ENCODE measurements at places on chromosomes 5 and 9.

- DNase-seq = peak; percentile 92
Measured at GRCh38 chr9:110440172-110440571, 102.5 kb upstream of the TXNDC8 start.

- no peak for DNase-seq
Measured at GRCh38 chr9:98993570-98993945, 49.9 kb downstream of the COL15A1 start.

DNA sequence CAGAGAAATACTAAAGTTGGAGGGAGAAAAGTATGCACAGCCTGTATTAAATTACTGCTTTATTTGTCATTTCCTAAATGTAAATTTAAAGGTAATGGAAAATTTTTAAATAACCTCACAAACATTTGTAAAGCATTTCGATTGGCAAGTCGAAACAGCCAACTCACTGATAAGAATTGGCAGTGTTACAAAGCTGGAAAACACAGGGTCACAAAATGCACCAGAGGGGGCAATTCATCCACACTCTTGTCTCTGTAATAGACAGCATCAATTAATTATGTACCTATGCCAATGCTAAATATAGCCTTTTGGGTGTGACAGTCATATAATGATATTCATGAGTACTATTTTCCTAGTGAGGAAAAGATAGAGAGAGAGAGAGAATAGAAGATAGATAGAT, 140.6 kb upstream of the PRLR start:
- DNase-seq = no peak

GRCh38 chr9:102922526-102922925, 72.6 kb upstream of the CYLC2 start:
- no peak for DNase-seq

DNA sequence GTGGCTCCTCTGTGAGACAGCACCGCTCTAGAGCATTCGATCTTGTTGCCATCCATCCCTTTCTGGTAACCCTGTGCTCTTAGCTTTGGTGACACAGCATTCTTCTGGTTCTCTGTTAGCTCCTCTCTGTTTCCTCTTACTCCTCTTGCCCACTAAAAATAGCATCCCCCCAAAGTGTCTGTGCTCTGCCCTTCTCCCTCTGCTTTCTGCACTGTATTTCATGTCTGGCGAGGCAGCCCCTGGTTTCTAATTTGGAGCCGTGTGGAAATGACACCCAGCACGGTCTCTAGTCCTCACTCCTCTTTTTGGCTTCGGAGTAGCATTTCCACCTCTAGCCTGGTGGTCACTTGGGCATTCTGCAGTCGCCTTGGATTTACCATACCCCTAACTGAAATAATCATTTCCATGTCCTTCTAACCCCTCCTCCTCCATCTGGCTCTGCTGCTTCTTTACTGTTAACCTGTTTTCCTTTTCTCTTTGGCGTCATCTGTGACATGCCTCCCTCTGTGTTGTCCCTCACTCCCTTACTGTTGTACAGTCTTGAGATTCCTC, 23.8 kb downstream of the NPR3 start:
- DNase-seq = no peak

GRCh38 chr5:91095786-91096385, 287.2 kb downstream of the ARRDC3 start:
- DNase-seq = peak; percentile 55

DNA sequence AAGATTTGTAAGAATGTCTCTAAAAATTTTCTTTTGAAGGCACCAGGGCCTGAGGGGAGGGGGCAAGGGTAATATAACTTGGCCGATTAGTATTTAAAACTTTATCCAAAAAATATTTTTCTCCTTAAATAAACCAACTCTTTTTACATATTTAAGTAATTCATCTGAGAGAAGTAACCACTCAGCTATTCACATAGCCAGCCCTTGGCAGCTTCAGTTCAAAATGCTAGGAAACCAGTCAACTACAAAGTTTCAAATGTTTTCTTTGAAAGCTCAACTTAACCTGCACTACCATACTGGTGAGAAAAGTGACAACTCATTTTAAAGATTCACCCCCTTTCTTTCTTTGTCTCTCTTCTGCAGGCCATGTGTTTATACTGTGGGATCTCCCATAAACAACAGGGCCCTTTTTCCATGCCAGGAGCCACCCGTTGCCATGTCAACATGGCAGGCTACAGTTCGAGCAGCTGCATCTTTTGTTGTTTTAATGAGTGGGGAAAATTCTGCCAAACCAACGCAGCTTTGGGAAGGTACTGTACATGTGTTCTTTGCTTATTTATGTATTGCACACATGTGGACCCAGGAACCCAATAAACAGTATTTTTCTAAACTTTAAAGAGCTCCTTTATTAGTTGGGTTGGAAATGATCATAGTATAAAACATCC, 46.3 kb downstream of the AOPEP start:
- DNase-seq = peak; percentile 32

GRCh38 chr9:70407081-70407503, 7.4 kb downstream of the KLF9 start:
- DNase-seq = peak; percentile 82

GRCh38 chr9:96587338-96588315, 32.0 kb downstream of the CDC14B start:
- no peak for DNase-seq

GRCh38 chr5:84091127-84091799, 293.4 kb downstream of the EDIL3 start:
- no peak for DNase-seq

GRCh38 chr9:7977586-7977985, 178.0 kb upstream of the DMAC1 start:
- no peak for DNase-seq

DNA sequence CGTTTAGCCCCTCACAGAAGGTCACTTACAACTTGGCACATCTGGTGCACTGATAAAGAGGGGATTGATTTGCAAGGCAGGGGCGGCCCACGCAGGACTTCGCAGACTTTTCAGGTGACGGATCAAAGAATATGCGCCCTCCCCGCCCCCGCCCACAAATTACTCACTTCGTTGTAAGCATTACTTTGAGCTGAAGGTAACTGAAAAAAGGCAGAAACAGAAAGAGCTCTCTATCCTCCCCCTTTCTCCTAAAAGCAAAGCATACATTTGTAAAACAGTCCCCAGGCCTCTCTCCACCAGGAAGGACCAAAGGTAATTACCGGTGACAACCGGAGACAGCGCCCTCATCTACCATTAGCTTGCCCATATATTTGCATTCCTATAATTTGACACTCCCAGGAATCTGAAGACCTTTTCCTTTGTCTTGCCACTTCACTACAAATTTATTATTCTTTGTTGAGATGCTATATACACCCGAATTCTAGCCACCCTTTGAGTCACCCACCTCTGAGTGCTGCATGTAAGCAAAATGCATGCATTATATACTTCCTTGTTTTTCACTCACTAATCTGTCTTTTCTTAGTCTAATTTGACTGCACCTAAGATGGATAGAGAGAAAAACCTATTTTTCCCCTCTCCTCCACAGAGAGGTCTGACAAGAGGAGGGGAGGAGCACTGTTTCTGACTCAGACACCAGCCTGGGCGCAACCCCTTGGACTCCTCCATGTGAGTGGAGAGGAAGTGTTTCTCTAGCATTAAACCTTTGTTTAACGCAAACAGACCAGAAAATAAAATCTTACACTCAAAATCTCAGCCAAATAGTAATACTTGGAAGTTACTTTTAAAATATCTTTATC, 74.7 kb upstream of the SPIN1 start:
- DNase-seq = no peak

DNA sequence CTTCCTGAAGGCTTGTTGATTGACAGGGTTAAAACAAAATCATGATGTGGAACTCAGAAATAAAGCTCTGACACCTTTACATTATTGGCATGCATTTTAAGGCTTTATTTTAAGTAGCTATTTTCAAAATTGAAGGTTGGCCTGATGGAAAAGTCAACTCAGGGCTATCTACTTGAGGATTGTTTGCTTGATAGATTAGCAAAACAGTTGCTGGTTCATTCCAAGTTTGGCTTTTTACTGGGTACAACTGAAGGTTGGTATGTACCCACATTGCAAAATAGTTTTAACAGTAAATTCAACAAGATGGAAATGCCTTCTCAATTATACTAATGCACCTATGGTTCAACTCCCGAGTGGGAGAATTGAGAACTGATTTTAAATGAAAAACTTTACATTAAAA, 161.8 kb upstream of the ELL2 start:
- no peak for DNase-seq

DNA sequence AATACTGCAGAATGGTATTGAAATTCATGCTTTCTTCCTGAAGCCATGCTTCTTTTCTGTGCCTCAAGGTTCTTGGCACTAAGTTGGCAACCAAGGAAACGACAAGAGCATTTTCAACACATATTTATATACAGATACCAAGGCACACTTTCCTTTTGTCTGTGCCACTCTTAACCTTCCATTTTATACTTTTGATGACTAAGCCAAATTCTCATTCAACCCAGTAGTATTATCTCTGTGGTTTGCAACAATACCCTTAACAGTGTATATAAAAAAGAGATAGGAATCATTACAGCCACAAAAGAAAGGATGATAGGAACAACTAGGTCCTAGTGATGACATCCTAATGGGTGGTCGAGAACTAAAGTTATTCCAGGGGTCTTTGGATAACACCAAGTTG, 36.0 kb upstream of the TYRP1 start:
- DNase-seq = no peak

GRCh38 chr5:102771435-102771834, 16.3 kb downstream of the PAM start:
- DNase-seq = peak; percentile 27

DNA sequence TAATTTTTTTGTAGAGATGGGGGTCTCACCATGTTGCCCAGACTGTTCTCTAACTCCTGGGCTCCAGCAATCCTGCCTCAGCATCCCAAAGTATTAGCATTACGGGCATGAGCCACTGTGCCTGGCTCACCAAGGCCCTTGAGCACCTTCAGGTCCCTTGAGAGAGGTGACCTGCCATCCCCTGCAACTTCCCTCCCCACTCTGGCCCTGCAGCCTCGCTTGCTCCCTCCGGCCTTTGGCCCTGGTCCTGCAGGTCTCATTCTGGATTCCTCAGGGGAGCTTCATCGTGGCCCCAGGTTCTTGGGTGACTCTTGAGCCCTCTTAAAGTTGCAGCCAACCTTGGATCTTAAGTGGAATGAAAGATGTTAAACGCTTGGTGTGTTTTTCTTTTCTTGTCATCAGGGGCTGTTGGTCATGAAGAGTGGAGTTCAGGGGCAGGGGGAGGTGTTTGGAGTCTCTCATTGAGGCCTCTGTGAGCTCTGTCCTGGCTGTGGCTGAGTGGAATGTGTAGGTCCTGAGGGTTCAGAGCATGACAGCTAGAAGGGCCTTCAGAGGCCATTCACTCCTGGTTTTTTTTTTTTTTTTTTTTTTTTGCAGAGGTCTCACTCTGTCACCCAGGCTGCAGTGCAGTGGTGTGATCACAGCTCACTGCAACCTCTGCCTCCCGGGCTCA, 33.0 kb downstream of the PPARGC1B start:
- no peak for DNase-seq

GRCh38 chr9:126456441-126457174, 130.0 kb downstream of the MVB12B start:
- DNase-seq = peak; percentile 14

DNA sequence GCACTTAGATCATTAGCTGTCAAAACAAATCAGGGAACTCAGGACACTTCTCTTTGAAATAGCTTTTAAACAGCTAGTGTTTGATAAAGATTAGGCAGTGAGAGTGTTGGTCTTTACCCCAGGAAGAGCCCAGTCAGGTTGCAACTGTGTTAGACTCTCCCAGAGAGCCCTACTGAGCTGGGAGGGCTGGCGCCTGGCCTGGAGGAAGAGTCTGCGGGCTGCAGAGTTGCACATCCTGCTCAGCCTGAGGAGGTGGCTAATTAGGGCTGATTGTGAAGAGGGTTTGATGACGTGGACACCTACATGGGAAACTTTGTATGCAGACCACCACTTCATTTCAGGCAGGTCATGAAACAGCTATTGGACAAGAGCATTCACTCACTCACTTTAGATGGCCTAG, 112.0 kb downstream of the TMEM174 start:
- no peak for DNase-seq

DNA sequence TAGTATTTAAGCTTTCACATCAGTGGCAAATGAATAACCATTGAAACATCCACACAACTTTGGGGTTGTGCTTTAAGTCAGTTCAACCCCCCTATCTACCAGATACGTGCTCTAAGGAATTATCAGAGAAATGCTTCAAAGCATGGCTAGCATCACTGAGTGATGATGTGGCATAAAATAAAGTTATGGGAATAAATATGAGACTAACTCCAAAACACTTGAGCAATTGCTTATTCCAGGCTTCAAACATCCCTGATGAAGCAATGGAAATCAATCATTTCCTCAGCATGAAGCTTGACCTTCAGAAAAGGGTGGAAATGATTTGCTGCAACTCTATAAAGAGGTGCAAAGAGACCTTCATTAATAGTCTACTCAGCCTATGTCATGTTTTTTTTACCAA, 292.0 kb upstream of the SMC2 start:
- peak; percentile 93 for DNase-seq

DNA sequence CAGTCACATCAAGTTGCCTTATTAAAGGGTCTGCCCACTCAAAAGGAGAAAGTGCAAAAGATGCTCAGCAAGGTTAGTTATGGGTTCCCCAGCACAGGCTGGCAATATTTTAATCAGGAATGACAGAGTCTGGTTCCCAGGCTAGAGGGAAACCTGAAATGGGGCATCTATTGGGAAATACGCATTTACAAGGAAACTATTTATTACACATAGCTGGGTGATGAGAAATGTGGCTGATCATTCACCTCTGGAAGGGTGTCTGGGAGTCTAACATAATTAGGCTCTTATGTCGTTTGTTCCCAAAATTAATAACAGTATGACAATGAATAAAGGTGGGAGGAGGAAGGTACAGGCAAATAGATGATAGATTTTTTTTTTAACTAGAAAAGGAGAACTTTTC, 314.7 kb downstream of the ENC1 start:
- DNase-seq = peak; percentile 44

- no peak for DNase-seq
Measured at GRCh38 chr9:127698386-127698785, 8.4 kb upstream of the CFAP157 start.

DNA sequence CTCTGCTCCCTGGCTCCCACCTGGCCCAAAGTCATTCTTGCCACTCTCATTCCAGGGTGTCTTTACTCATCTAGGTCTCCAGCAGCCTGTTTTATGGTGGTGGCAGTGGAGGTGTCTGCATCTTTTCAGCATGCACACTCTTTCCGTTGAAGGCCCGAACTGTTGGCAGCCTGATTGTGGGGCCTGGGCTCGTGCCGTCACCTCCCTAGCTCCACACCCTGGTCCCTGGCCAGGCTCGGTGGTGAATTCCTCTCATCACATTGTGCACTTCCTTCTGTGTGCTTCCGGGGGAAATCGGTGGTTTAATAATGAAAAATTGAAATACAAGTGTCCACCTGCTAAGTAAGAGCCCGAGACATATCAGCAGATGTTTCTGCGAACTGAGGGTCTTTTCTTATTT, 214.3 kb downstream of the TRIO start:
- DNase-seq = no peak

- DNase-seq = no peak
Measured at GRCh38 chr5:150613991-150614660, 26.3 kb upstream of the SYNPO start.

- peak; percentile 79 for DNase-seq
Measured at GRCh38 chr5:56480705-56481427, 247.7 kb upstream of the ANKRD55 start.

- no peak for DNase-seq
Measured at GRCh38 chr9:97761879-97762278, 64.7 kb upstream of the XPA start.

GRCh38 chr5:76789991-76790581, 28.7 kb upstream of the F2RL1 start:
- DNase-seq = peak; percentile 63

Measured in iris pigment epithelial cell (primary cell).